ENCODE measurements at places on chromosomes 3 and 15. TPM values are rescaled to one million over a fixed set of nuclear protein-coding genes. Genes with fewer than 3 reads are reported as not detected.

Gene ARF4
- 230 TPM for total RNA-seq

Gene DAPK2
- 3.0 TPM for total RNA-seq

Gene DPPA2
- not detected for total RNA-seq

Gene GOLGA6D
- not detected for total RNA-seq

Gene GNAI2
- total RNA-seq, result 1,142 TPM

Gene CNTN4
- total RNA-seq, result 0.19 TPM

Gene ZNF80
- not detected for total RNA-seq

Gene ANKDD1A
- total RNA-seq, result 0.58 TPM

Gene GOLGA8G
- total RNA-seq, result not detected

Gene RPL22L1
- total RNA-seq, result 145 TPM

Gene ARRDC4
- total RNA-seq, result 8.0 TPM

Gene HDC
- total RNA-seq, result not detected

Gene DNAH12
- total RNA-seq, result 0.12 TPM

Gene ST3GAL6
- total RNA-seq, result 13.2 TPM

Gene REC114
- not detected for total RNA-seq

Gene RBMS3
- total RNA-seq, result 24.0 TPM

Gene ATP8B4
- not detected for total RNA-seq

Gene NRG4
- not detected for total RNA-seq

Gene RASGRP1
- total RNA-seq, result 0.10 TPM

Gene NR1I2
- not detected for total RNA-seq

Gene TICRR
- 1.4 TPM for total RNA-seq

Gene TGM5
- not detected for total RNA-seq

Gene OSTN
- not detected for total RNA-seq

Gene MAPKBP1
- 27.4 TPM for total RNA-seq

Gene NME9
- not detected for total RNA-seq

Gene ADGRG7
- not detected for total RNA-seq

Gene FOXB1
- total RNA-seq, result not detected

Gene HGD
- 1.1 TPM for total RNA-seq

Gene HESX1
- 1.0 TPM for total RNA-seq

Gene ATP13A5
- total RNA-seq, result not detected

Gene GABRR3
- not detected for total RNA-seq

Gene TNFSF10
- total RNA-seq, result 74.6 TPM

Gene ENTPD3
- total RNA-seq, result 0.24 TPM

Gene FEZF2
- total RNA-seq, result not detected

Gene PAK6
- not detected for total RNA-seq

Gene TRIM42
- not detected for total RNA-seq

Gene NOP10
- total RNA-seq, result 397 TPM

Gene DUOX2
- total RNA-seq, result not detected

Gene TMEM89
- total RNA-seq, result not detected

Gene TEX264
- 76.4 TPM for total RNA-seq

Gene AMOTL2
- 125 TPM for total RNA-seq

Gene SCN11A
- 0.23 TPM for total RNA-seq

Gene SLC28A2
- total RNA-seq, result not detected

Gene CLDN18
- total RNA-seq, result not detected

Gene PRRT3
- 3.6 TPM for total RNA-seq

Gene RHCG
- total RNA-seq, result not detected

Gene PLAAT1
- 5.2 TPM for total RNA-seq

Gene CLSTN2
- 1.6 TPM for total RNA-seq

Gene PSTPIP1
- not detected for total RNA-seq

Gene GPR62
- 0.06 TPM for total RNA-seq

Gene NEIL1
- total RNA-seq, result 31.3 TPM

Gene KNL1
- 4.2 TPM for total RNA-seq

Gene IGF2BP2
- 71.5 TPM for total RNA-seq

Gene ACAD11
- 13.2 TPM for total RNA-seq

Gene DHX30
- 61.7 TPM for total RNA-seq

Gene PLOD2
- 79.1 TPM for total RNA-seq

Gene BFSP2
- total RNA-seq, result not detected

Gene SNTN
- total RNA-seq, result not detected
